ENCODE measurements at places on chromosomes 5 and 9.

DNA sequence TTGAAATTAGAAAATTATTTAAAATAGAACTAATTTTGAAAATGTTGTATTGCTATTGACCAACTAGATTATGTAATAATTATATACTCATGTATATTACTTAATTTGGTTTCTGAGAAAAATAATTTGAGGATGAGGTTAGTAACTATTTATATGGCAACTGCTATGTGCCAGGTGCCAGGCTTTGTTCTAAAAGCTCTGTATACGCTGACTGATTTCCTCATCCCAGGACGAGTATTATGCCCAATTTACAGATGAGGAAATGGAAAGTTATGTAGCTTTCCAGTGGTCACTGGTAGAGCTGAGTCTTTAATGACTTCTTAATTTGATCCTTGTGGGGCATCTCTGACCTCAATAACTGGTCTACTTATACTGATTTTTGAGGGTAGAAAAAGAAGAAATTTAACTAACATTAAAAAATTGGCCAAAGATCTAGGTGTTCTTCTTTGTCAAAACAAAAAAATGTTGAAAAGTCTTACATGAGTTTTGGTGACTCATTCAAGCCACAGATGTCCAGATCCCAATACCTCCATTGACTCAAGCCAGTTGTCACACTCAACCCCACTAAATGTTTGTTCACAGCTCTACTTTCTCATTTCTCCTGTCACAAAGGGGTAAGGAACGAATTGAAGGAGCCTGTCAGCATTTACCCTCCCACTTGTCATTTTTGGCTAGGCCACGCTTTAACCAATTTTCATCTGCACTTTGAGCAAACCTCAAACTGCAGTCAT, 228.1 kb upstream of the MEF2C start:
- no peak for DNase-seq

- DNase-seq = no peak
Observed at GRCh38 chr9:5884191-5884590, 6.5 kb upstream of the MLANA start.

- no peak for DNase-seq
Observed at GRCh38 chr9:126410229-126410628, 83.6 kb downstream of the MVB12B start.

DNA sequence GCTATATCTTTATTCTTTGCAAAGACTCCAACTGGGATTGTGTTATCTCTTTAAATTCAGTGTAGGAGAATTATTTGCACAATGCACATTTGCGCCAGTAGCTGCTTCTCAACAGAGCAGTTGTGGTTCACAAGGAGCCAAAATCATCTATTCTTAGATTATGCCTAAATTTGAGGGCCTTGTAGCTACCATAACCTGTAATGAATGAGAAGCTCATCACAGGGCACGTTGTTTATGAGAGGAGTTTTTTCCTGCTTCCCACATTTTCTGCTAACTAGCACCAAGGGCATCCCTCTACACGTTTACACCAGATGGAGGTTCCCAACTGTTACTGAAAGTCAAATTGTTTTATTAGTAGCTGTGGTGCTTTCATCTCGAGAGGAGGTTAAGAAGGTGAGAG, 322.4 kb downstream of the TMEM161B start:
- no peak for DNase-seq

GRCh38 chr5:109865637-109866036, 175.9 kb downstream of the MAN2A1 start:
- DNase-seq = no peak

DNA sequence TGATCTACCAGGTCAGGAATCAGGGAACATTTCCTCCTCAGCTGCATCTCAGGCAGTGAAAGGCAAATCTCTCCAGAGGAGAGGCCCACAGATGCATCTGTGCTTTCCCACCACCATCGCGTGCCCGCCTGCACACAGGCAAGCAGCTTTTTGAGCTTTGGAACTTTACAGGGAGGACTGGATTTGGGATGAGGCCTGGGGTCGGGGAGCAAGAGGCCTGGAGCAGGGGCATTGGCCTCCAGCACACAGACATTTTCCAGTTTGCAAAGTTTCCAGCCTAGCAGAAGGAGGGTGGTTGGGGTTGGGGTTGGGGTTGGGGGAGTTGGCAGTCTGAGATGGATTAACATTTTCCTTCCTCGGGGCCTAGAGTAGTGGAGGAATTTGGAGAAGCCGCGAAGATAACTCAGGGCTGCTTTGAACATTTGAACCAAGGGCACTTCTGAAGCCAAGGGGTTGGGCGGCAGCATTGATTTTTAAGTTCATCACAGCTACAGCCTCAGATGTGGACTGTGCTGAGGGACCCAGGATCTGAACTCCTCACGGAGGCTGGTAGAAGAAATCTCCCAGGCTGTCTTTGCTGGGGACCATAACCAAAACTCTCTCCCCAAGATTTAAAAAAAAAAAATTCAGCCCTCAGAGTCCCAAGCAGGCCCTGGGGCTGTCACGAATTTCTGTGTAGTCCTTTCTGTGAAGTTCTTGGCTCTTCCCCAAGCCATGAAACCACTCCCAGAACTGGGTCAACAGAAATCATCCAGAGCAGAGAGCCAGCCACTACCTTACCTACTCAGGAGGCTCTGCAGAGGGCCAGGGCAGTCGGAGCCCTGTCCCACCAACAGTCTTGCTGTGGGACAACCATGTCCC, 25.6 kb downstream of the C5orf15 start:
- no peak for DNase-seq

DNA sequence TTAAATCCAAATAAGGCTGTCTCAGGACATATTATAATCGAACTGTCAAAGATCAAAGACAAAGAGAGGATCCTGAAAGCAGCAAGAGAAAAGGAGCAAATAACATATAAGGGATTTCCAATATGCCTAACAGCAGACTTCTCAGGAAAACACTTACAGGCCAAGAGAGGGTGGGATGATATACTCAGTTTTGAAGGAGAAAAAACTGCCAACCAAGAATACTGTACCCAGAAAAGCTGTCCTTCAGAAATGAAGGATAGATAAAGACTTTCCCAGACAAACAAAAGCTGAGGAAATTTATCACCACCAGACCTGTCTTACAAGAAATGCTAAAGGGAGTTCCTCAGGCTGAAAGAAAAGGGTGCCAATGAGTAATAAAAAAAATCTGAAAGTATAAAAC, 16.0 kb downstream of the EGFLAM start:
- no peak for DNase-seq

GRCh38 chr5:68189171-68189570, 26.4 kb upstream of the PIK3R1 start:
- DNase-seq = no peak

- DNase-seq = no peak
Observed at GRCh38 chr5:86837610-86838009, 219.9 kb downstream of the COX7C start.

DNA sequence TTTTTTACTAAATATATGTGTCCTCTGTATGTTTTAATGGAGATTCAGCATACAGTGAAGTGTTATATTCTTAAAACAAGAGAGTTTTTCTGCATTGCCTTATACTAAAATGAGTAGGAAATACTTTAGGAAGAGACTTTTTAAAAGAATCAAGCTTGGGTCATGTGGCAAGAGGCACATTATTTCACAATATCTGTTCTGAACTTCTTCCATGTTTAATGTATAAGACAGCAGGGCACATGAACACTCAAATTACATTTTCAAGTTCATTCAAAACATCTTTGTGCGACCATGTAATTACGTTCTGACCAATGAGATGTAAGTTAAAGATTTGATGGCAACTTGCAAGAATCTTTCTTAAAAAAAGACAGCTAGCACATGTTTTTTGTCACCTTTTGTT, 1055.9 kb downstream of the NR2F1-AS1 start:
- no peak for DNase-seq

- no peak for DNase-seq
Observed at GRCh38 chr5:123992641-123993040, 480.7 kb downstream of the CSNK1G3 start.

DNA sequence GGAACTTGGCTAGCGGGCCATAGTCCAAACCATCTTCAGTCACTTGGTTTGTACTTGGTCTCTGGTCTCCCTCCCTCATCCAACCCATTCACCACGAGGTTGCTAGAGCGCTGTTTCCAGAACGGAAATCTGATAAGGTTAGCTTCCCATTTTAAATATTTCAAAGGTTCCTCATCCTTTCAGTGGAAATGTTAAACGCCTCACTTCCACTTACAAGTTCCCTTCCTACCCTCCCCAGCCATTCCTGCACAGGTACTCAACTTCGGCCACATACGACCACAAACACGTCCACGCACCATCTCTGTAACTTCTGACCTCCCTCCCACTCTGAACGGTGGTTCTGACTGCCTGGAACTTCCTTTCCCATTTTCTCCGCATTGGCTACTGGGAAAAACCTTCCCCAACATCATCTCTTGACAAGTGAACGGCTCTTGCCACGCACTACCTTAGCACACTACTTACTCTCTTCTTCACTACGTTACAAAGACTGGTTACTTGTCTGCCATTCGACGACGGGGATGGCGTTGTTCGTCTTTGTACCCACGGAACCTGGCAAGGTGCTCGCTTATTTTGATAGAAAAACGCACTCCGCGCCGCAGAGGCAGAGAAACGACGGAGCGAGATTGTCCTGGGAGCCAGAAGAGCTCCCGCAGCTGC, 629 bp downstream of the CCNH start:
- peak; percentile 37 for DNase-seq

- no peak for DNase-seq
Observed at GRCh38 chr9:63859475-63860215, 1425.4 kb downstream of the FOXD4L5 start.

DNA sequence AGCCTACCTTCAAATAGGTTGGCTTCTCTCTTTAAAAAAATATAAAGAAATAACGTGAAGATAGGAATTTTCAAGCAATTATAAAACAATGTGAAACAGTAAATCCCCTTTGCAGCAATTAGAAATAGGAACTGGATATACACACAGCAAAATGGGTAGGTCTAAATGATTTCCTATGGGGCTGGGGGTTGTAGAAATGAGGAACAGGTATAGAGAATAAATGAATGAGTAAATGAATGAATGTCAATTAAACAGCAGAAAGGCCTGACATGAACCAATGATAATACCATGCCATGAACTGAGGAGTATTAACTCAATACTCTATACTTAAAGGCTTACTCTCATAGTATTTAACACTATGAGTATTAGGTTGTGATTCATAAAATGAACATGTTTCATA, 21.6 kb downstream of the SSBP2 start:
- no peak for DNase-seq

- peak; percentile 16 for DNase-seq
Observed at GRCh38 chr9:89278997-89279739, 31.8 kb upstream of the CKS2 start.

DNA sequence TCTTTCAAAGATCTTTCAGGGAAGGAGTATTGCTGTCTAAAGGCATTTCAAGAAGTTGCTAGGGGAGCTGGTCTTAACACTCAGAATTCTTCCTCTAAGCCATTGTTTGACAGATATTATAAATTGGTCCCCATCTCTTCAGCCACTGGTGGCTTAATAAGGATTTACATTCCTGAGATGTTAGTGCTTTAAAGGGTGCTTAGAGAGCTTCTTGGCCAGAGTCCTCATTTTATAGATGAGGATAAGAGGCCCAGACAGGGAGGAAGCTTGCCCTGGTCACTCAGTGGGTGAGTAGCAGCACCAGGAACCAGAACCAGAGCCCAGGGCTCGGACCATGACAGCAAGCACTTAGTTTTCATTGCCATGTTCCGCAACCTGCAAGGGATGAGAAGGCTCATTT, 53.2 kb downstream of the GALNT10 start:
- DNase-seq = no peak

DNA sequence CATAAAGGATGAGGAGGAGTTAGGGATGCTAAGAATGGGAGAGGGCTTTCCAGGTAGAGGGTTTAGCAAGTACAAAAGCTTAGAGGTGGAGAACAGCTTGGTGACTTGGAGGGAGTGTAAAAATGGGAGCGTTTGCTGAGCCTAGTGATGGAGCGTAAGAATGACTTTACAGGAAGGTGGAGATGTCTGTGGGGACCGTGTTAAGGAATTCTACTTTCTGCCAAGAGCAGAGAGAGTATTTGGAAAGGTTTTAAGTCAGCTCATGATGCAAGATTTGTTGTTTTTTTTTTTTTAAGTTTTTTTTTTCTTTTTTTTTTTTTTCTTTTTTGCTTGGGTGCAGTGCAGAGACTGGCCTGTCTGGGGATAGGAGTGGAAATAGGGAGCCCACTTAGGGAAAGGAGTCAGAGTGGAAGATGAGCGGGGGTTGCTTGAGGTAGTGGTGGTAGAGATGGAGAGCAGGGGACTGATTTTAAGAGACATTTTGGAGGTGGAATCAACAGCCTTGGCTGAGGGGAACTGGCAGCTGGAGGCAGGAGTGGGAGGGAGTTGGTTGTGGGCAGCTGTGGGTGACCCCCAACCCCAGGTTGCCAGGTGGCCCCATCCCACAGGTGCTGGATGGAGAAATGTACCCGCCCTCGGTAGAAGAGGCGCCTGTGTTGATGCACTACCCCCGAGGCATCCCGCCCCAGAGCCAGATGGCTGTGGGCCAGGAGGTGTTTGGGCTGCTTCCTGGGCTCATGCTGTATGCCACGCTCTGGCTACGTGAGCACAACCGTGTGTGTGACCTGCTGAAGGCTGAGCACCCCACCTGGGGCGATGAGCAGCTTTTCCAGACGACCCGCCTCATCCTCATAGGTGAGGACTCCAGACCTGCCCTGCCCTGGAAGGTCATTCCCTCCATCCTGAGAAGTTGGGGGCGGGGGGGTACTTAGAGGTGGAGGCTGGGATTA, 12.4 kb downstream of the PTGS1 start:
- DNase-seq = no peak

GRCh38 chr9:89920131-89920530, 315.3 kb downstream of the GADD45G start:
- no peak for DNase-seq

GRCh38 chr9:137139468-137140150, 655 bp downstream of the GRIN1 start:
- no peak for DNase-seq

GRCh38 chr9:129282731-129283211, 104.7 kb upstream of the IER5L start:
- DNase-seq = no peak

DNA sequence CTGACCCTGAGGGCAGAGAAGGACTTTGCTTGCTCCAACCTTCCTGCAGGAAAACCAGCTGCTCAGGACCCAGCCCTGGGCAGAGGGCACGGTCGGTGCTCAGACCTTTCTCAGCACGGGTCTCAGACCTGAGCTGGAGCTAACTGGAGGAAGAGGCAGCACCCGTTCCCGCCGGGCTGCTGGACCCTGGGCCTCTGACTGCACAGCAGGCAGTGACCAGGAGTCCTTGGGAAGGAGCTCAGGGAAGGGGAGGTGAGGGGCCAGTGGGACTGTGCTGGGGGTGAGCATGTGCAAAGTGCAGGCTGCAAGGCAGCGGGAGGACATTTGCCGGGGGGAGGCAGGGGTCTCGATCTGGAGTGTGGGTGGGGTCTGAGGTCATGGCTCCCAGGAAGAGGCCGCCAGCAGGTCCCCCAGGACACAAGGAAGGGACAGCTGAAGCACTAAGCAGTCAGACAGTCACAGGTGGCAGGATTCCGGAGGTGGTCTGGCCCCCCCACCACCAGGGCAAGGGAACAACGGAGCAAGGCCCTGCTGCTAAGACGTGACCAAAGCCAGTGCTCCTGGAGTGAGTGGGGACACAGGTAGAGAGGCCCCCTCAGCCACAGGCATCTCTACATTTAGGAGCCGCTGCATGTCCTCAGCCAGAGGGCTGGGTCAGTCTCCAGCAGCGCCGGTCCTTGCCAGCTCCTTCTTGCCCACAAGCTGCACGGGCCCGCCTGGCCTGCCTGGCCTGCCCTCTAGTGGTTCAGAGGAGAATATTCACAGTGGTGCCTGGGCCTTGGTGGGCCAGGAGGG, 4.8 kb upstream of the DPM2 start:
- DNase-seq = no peak

- no peak for DNase-seq
Observed at GRCh38 chr5:133242221-133242835, 190.5 kb downstream of the HSPA4 start.

- no peak for DNase-seq
Observed at GRCh38 chr5:171834461-171834860, 48.8 kb downstream of the SMIM23 start.

All from putamen (tissue), 1 donor.